ENCODE measurements at places on chromosomes 12 and 14. TPM values are rescaled to one million over a fixed set of nuclear protein-coding genes. Genes with fewer than 3 reads are reported as not detected.

Gene FAM161B
- 5.1 TPM for total RNA-seq

Gene KRT71
- total RNA-seq: not detected

Gene WSB2
- 18.6 TPM for total RNA-seq

Gene TMPRSS12
- not detected for total RNA-seq

Gene FIGNL2
- 3.2 TPM for total RNA-seq

Gene OR6C2
- not detected for total RNA-seq

Gene CCND2
- 89.3 TPM for total RNA-seq

Gene LGR5
- not detected for total RNA-seq

Gene BDKRB2
- not detected for total RNA-seq

Gene SAV1
- 10.5 TPM for total RNA-seq

DNA sequence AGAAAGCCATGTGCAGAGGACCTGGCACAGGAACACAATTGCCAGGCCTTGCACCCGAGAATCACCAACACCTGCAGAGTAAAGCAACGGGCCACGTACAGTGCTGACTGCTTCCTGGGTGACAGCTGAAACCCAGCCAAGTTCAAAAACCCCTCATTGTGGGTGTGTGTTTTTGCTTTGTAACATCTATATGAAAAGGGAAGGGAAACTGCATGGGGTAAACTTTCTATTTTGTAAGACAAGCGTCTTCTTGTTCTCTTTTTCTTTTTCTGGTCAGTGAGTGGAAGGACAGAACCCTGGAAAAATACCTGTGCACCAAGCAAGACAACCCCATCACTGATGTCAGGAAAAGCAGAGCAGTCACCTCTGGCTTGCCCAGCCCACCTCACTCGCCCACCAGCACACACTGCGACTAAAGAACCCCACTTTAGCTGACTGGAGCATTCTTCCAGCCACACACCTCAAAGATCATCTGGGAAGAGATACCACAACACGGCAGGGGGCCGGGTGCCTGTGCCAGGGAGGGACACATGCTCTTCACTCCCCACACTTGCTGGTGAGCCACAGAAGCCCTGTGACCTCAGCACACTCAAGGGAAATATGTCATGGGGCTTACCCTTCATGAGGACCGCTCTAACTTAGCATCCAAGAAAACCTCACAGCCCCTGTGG is 172.3 kb downstream of the NDUFA12 start:
- peaks cover 38% of the 10 kb centered on the region for H3K4me1 ChIP-seq
- H3K27ac ChIP-seq: peak overlapping the region; percentile 10
- H3K36me3 ChIP-seq: no peaks in the 10 kb centered on the region
- no peak for DNase-seq

GRCh38 chr12:125029761-125030358 is 35.4 kb upstream of the AACS start:
- H3K4me1 ChIP-seq: no peaks in the 10 kb centered on the region
- no peaks in the 10 kb centered on the region for H3K36me3 ChIP-seq
- no peaks in the 10 kb centered on the region for H3K27me3 ChIP-seq
- H3K4me3 ChIP-seq: no peak overlapping the region
- no peak for DNase-seq
- peak overlapping the region; percentile 22 for H3K27ac ChIP-seq

GRCh38 chr14:29822430-29822709 is 105.3 kb downstream of the PRKD1 start:
- H3K36me3 ChIP-seq: no peaks in the 10 kb centered on the region
- H3K27ac ChIP-seq: no peak overlapping the region
- no peaks in the 10 kb centered on the region for H3K4me1 ChIP-seq
- no peaks in the 10 kb centered on the region for H3K27me3 ChIP-seq
- DNase-seq: no peak

- peaks cover 8% of the 10 kb centered on the region for H3K27me3 ChIP-seq
- no peaks in the 10 kb centered on the region for H3K36me3 ChIP-seq
- H3K27ac ChIP-seq: no peak overlapping the region
- DNase-seq: no peak
Observed at GRCh38 chr12:105523164-105524057, 192.9 kb downstream of the C12orf75 start.

DNA sequence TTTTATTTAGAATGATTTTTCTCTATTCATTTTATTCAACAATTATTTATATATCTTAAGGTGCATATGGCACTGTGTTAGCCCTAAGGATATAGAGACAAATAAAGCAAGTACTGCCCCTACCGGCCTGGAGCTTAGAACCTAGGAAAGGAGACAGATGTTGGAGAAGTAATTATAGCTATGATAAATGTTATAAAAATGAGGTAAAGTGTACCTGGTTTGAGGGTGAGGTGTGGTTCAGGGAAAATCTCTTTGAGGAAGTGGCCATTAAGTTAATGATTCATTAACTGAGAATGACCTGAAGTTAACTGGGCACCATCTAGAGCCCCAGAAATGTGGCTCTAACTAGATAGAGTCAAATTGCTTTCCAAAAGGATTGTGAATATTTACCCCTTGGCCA is 31.9 kb downstream of the CDKL1 start:
- no peaks in the 10 kb centered on the region for H3K27me3 ChIP-seq
- no peak for DNase-seq
- H3K4me1 ChIP-seq: peaks cover 44% of the 10 kb centered on the region
- no peak overlapping the region for H3K27ac ChIP-seq

DNA sequence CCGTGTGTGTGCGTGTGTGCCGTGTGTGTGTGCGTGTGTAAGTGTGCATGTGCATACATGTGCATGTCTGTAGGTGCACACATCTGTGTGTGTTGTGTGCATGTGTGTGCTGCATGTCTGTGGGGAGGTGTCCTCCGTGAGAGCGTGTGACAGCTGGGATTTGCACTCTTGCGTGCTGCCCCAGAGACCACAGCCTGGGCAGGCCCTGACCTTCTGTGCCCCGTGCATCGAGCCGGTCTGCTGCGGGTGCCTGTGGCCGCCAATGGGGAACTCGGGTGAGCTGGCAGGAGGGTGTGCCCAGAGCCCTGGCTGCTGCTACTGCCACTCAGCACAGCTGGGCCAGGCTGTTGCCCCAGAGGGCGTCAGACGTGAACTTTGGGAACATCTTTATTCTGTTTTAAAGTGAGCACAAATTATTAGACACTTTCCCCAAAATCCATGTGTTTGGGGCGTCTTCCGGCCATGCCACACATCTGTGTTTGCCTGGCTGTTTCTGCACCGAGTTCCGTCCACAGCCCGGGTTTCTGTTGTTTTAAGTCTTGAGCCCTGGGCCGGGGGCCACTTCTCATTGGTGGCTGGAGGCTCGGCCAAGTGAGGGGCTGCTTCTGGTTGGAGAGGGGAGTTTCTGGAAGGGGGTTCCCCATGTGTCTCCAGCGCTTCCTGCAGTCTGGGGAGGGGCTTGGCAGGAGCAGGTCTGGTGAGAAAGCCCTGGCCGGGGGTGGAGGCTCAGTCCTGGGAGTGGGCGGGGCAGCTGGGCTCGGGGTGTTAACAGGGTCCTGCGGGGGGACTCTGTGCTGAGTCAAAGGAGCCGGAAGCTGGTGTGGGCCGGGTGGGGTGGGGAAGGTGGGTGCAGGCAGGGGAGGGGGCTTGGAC is 7.6 kb downstream of the CEP170B start:
- H3K27ac ChIP-seq: no peak overlapping the region
- H3K27me3 ChIP-seq: peaks cover 6% of the 10 kb centered on the region
- no peak overlapping the region for H3K4me3 ChIP-seq
- peaks cover 3% of the 10 kb centered on the region for H3K4me1 ChIP-seq
- no peak for DNase-seq

DNA sequence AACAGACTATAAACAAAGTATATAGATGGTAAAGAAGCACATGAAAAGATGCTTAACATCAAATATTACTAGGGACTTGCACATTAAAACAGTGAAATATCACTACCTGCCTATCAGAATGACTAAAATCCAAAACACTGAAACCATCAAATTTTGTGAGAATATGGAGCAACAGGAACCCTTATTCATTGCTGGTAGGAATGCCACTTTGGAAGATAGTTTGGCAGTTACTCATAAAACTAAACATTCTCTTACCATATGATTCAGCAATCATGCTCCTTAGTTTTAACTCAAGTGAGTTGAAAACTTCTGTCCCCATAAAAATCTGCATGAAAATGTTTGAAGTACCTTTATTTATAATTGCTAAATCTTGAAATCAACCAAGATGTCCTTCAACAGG is 297.6 kb downstream of the DAD1 start:
- DNase-seq: no peak
- H3K27me3 ChIP-seq: no peaks in the 10 kb centered on the region
- no peaks in the 10 kb centered on the region for H3K4me1 ChIP-seq
- H3K36me3 ChIP-seq: no peaks in the 10 kb centered on the region
- no peak overlapping the region for H3K27ac ChIP-seq

GRCh38 chr14:104403421-104404220 is 175.9 kb upstream of the C14orf180 start:
- no peak overlapping the region for H3K4me3 ChIP-seq
- H3K36me3 ChIP-seq: peaks cover 2% of the 10 kb centered on the region
- H3K27ac ChIP-seq: no peak overlapping the region
- DNase-seq: no peak

GRCh38 chr12:27971121-27971489 is 1.4 kb downstream of the PTHLH start:
- peak overlapping the region; percentile 58 for H3K4me3 ChIP-seq
- H3K4me1 ChIP-seq: peaks cover 23% of the 10 kb centered on the region
- H3K27me3 ChIP-seq: peaks cover 57% of the 10 kb centered on the region
- no peak for DNase-seq

DNA sequence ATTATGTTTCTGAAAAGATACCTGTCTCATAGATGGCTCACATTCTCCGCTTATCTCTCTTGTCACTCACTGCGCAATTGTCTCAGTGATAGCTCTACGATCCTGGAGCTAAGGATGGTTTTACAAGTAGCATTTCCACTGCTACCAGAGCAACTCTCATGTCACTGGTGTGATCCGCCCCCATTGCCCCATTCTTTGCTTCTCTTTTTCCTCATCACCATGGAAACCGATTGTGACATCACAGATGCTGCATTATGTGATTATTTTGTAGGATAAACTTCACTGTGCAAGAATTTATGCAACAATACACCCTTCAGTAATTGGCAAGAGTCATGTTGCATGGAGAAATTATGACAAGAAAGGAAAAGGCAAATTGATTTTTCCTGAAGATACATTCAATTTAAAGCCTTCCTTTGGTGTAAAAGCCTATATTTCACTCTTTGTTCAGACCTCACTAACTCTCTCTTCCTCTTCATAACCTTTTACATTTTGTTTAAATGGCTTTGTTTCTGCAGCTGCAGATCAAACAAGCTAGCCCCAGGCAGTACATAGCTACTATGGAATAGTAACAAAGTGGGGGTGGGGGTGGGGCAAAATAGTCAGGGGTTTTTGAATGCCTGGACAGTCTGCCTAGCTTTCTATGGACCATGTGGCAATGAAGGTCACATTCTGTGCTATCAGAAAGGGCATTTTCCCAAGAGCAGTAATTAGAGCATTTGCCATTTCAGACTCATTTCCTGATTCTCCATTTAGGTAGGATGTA is 539.8 kb downstream of the NRXN3 start:
- no peak for DNase-seq
- H3K27ac ChIP-seq: no peak overlapping the region
- H3K4me3 ChIP-seq: no peak overlapping the region
- no peaks in the 10 kb centered on the region for H3K27me3 ChIP-seq
